Activated CD8-positive, alpha-beta memory T cell treated with anti-CD3 and anti-CD28 coated beads for 48 hours (primary cell): ENCODE measurements at places on chromosomes 4 and X.

- DNase-seq, result no peak
These were observed 266.7 kb upstream of the CLNK start for GRCh38 chr4:10951306-10951705.

DNA sequence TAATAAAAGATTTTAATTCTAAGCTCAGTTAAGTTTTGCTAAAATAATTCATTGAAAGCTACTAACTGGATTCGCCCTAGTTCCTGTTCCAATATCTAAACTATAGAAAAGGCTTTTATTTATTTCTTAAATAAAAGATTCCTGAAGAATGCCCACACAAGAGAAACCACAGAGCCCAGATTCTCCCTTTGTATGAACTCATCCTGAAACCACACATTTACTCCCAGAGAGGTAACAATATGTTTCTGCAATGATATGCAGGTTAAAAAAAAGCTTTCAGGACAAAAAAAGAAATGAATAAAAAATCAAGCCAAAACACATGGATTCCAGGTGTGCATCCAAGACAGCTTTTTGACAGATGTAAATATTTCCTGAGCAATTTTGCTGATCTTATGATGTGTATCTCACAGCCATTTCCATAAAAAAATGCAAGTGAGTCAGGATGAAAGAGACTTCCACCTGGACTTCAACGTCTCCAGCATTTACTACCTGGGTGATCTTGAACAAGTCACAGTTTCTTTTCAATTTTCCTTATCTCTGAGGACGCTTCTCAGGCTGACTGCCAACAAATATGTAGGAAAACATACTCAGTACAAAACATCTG is 234.4 kb upstream of the FAT1 start:
- no peak for DNase-seq

GRCh38 chr4:1300466-1301455 is 11.1 kb downstream of the MAEA start:
- no peak for DNase-seq

DNA sequence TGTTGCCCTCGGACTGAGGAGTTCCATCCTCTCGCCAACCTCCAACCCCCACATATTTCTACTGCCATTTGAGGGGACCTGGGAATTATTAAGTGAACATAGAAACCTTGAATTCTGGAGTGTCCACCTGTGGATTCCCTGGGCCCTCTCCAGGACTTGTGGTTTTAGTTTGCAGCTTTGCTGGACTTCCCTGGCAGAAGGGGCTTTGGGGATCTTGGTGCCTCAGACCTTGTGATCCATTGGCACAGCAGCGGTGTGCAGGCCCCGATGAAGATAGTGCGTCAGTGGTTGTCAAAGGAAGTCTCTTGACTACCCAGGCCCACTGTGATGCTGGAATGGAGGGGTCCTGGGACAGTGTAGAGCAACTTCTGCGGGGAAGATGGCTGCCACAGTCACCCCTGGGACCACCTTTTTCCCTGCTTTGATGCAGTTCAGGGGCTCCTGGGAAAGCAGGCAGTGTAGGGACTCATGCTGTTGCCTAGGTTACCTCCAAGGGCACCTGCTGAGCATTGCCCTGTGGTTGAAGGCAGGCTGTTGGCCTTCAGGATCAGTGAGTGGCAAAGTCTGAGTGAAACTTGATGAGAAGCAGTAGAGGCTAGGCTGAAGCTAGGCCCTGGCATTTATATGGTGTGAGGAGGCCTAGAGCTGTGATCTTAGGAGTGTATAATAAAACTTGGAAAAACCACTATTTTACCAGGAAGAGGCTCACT is 2.2 kb downstream of the SLC16A2 start:
- no peak for DNase-seq
